CD4-positive, alpha-beta memory T cell (primary cell): ENCODE measurements at places on chromosomes 6 and 20.

DNA sequence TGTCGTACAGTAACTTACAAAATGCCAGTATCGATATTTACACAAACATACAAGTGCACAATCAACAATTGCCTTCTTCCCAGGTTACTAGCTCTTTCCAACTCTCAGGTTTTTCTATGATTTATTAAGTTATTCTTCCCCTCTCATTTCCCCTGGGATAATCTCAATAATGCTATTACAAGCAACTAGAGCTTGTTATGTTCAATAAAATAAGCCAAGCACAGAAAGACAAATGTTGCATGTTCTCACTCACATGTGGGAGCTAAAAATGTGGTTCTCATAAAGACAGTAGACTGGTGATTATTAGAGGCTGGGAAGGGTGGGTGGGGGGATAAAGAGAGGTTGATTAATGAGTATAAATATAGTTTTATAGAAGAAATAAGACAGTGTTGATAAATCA is 577.1 kb downstream of the HACE1 start:
- DNase-seq = no peak

- no peak for DNase-seq
Measured at GRCh38 chr6:107542192-107542668, 52.3 kb downstream of the SOBP start.

DNA sequence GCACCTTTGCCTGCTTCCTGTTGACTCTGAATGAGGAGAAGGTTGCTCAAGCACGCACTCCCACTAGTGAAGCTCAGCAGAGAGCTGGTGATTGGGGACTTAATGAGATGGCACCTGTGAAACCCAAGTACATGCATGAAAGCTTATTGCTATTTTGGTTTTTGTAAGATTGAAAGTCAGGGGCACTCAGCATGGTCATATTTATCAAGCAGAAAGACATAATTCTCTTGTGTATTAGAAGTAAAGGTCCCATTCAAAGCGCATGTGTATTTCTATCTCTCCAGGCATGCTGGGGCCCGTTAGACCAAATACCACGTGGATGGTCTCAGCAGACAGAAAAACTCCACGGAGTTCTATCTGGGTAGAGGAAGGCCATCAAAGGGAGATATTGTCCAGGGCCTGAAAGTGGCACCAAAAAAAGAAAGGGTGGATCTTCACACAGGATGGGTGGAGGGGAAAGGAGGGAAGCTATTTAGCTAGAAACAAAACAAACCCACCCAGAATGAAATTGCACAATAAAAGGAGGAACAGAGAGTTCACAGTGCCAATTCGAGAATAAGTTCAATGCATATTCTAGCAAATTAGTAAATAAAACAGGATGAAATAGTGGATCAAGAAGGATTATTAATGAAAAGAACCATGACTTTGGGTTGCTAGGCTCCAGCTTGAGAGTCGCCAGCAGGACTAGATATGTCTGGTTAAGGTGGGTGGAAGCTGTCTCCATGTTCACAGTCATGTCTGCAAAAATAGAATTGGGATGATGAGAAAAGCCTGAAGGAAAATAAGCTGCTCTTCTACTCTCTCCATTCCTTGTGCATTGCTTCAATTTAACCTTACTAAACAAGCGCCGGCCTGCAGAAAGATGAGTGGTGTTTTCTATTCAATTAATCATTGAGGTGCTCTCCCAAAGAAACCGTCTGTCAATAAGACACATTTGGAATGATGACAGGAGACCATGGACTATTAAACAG is 224.9 kb upstream of the DTNBP1 start:
- no peak for DNase-seq

DNA sequence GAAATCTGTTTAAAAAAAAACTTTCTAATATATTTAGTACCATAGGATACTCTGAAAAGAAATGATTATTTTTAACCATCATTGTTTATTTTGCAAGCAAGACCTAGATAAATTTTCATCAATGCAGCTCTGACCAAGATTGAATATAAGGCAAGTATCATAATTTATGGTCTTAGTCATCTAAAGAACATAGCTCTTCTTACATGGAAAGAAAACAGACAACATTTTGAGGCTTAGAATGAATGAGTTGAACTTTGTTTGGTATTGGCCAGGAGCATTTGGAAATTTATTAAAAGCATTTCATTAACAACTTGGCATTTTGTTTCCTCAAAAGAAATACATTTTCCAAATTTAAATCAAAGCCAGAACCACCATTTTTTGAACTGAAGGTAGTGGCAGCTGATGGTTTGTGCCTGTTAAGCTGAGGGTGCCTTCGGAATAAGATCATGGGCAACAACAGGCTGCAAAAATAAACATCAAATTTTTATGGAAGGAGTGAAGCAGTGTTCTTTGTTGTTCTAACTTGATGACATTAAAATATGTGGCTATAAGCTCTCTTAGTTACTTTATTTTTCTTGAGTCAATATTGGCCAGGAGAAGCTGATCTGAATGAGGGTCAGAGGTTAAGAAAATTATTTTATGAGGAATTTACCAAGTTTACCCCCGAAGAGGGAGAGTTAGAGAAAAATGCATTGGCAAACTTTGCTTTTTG is 6.7 kb upstream of the ATXN1 start:
- no peak for DNase-seq

- DNase-seq = no peak
Measured at GRCh38 chr20:19249106-19249879, 36.9 kb downstream of the SLC24A3 start.

GRCh38 chr6:124522335-124522734 is 439.9 kb upstream of the RNF217 start:
- DNase-seq = no peak

DNA sequence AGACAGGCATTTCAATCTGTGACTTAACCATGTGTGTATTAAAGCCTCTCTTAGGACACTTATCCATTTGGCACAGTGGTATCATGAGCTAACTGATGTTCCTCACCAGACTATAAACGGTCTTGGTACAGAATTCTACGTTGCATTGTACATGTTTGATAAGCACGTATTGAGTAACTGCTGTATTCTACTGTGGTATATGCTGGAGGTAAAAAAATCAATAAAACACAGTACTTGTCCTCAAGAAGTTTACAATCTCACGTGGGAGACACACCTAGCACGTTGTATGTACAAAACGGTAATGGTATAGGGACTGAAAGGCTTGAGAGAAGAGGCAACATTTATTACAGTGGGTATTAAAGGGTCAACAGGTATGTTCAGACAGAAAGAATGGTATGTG is 33.2 kb upstream of the FAM83C start:
- no peak for DNase-seq

DNA sequence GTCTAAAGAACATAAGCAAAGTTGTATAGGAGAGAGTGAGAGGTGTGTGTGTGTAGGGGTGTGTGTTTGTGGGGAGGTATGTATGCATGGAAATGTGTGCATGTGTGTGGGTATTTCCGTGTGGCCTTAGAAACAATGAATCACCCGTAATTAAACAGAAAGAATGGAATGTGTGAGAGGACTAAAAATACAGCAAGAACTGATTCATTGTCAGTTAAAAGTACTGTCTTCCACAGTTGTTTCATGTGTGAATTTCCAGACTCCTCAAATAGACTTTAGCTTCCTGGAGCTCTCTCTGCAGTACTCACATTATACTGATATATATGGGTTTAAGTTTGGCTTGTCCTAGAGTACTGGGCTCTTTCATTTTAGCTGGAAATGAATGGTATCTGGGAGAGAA is 145.7 kb downstream of the RIMS1 start:
- DNase-seq = no peak

DNA sequence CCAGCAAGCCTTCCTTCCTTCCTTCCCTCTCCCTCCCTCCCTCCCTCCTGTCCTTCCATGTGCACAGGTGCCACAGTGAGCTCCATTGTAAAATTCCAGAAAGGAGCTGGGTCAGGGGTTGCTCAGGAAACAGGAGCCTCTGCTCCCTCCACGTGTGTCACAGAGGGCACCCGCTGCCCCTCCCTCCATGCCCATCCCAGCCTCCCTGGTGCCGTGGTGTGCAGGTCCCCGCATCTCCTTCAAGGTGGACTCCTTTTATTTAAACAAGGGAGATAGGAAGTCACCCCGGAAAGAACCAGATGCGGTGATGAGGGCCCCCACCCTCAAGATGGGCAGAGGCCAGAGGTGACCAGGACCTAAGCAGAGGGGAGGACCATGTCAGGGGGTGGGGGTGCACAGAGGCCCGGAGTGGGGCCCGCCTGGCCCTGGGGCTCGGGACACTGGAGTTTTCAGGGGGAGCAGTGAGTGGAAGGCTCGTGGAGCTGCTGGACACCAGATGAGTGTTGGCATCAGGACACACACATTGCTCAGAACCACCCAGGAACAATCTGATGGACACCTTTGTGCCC is 85.4 kb downstream of the DHX35 start:
- no peak for DNase-seq

DNA sequence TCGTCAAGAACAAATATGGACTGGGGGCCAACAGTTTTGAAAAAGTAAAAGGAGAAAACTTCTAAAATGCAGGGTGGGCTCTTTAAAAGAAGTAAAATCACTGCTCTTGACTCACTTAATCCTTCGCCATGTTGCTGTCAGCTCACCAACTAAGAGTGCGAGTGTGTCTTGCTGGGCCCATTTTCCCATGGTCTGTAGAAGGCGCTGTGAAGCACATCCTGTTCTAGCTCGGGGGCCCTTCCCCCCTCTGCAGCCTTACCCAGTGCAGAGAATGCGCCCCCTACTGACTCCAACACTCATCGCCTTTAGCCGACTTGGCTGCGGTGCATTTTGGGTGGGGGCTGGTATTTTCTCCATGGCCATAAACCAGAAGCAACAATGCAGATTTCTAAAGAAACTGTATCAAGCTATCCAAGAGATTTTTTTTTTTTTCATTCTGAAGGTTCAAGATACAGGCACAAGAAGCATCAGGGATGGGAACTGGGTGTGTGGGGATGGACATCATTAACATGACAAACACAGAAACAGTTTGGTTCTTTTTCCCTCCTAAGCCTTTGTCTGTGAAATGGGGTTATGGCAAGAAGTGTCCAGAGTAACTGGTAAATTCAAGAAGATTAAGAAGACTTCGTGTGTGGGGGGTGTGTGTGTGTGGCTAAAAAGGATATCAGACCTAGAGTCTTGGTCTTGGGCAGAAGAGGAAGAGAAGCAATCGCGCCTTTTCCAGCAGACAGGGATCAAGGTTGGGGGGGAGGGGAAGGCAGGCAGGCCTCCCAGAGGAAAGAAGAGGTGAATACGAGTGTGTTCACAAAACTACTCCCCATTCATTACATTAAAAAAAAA is 1.7 kb downstream of the ADNP start:
- peak; percentile 92 for DNase-seq

- DNase-seq = no peak
Measured at GRCh38 chr6:119294984-119295383, 54.6 kb downstream of the MAN1A1 start.

- DNase-seq = no peak
Measured at GRCh38 chr20:41171736-41172295, 34.5 kb downstream of the PLCG1 start.

DNA sequence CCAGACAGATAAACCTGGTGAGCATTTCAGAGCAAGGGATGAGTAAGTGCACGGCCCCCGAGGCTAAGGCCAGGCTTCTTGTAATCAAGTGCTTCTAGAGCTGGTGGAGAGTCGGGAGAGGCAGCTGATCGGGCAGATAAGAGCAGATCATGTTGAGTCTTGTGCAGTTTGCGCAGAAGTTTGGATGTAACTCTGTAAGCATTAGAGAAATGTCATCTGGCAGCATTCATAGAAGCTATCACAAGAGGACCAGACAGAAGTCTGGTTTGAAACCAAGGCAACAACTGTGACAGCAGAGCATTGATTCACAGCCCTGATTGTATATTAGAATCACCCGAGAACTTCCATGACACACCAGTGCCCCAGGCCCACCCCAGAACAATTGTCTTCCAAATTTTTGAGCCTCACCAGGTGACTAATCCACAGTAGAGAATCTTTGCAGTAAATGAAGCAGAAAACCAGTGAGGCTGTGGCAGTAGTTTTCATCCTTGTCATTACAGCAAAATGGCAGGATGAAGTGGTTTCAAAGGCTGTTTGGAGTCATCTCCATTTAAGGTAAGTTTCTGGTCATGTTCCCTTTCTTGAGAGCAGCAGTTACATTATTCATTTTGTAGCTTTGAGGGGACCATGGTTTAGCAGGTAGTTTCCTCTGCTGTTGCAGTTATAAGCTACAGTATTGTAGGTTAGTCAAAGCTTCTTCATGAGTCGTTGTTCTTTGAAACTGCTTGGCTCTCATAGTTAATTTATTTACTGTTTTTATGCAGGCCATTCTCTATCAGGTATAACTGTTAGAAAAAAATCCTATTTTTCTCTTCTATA is 84.1 kb downstream of the RNF217 start:
- DNase-seq = no peak

DNA sequence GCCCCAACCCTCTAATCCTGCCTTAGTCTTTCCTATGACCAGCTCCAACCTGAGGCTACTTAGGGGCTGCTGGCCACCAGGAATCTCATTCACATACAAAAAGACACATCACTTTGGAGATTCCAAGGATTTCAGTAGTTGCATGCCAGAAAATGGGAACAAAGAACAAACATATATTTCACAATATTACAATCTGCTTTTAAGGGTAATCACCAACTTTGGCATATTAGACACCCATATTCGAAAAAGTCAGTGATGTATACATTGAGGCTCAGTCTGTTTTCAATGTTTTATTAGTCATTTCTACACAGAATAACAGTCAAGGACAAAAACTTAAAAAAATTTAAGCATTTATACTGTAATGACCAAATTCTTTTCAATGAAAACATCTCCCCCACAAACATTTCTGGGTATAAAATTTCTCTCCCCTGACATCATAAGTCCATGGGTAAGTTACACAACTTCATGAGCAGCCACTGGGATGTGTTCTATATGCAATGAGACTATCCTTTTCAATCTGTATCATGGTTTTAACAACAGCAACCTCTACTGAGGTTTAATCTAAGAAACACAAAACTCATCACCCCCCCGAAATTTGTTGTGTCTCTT is 103.5 kb downstream of the MAP7 start:
- no peak for DNase-seq

DNA sequence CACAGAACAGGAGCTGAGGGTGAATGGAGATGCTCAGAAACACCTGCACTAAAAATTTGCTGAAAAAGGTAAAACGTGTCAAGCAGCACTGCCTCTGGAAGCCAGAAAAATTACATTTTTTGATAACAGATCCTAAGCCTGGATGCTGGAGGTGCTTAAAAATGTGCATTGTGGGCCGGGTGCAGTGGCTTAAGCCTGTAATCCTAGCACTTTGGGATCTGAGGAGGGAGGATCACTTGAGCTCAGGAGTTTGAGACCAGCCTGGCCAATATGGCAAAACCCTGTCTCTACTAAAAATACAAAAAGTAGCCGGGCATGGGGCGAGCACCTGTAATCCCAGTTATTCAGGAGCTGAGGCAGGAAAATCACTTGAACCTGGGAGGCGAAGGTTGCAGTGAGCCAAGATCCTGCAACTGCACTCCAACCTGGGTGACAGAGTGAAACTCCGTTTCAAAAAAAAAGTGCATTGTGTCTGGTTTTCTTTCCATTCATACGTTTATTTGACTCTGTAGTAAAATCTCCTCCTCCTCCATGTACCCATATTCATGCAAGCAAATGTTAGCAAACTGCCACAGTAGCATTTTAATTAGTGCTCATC is 587 bp upstream of the BTN3A1 start:
- no peak for DNase-seq

DNA sequence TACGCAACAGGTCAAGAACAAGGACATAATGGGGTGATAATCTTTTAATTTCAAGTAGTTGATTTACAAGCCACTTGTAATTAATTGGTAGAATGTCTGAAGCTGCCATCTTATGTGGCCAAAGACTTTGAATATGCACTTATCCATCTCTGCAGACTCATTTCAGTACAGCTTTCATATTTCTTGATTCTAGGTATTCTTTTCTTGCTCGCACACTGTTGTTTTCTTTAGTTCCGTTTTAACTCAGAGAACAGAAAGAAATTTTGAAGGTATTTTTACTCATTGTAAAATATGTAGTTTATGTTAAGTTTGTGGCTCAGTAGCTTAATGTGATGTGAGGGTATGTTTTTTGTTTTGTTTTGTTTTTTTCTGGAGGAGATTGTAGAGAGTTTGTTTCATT is 73.9 kb downstream of the UBR2 start:
- DNase-seq = no peak
